PC-3 (cell line): ENCODE measurements at places on chromosomes 1 and 21. TPM values are rescaled to one million over a fixed set of nuclear protein-coding genes. Genes with fewer than 3 reads are reported as not detected.

Gene KCNN3
- 0.12 and 0.26 TPM in 2 replicates for total RNA-seq

Gene CLDN17
- not detected in 2 replicates for total RNA-seq

Gene SYNC
- 6.6 and 10.0 TPM in 2 replicates for total RNA-seq

Gene IL19
- total RNA-seq, result not detected in 2 replicates

Gene PSMD4
- 404 and 469 TPM in 2 replicates for total RNA-seq

Gene CFAP141
- not detected in 2 replicates for total RNA-seq

Gene LCE1A
- total RNA-seq, result not detected in 2 replicates

Gene STUM
- total RNA-seq, result 0.40 and 0.58 TPM in 2 replicates

Gene RGS18
- total RNA-seq, result not detected in 2 replicates

Gene ASCL5
- 2.4 and 3.1 TPM in 2 replicates for total RNA-seq

Gene PRKAA2
- 3.4 and 4.5 TPM in 2 replicates for total RNA-seq

Gene LCK
- 3.6 and 4.3 TPM in 2 replicates for total RNA-seq
